Activated naive CD8-positive, alpha-beta T cell treated with anti-CD3 and anti-CD28 coated beads, Interleukin-2, amount 10 ng/mL, durations not matched to agents 7 days and 5 days (primary cell): ENCODE measurements at places on chromosomes 2 and 18. TPM values are rescaled to one million over a fixed set of nuclear protein-coding genes. Genes with fewer than 3 reads are reported as not detected.

GRCh38 chr18:60676815-60677214 is 304.2 kb upstream of the MC4R start:
- no peak for DNase-seq

GRCh38 chr18:12029786-12030584 is 48.7 kb downstream of the IMPA2 start:
- DNase-seq = no peak

DNA sequence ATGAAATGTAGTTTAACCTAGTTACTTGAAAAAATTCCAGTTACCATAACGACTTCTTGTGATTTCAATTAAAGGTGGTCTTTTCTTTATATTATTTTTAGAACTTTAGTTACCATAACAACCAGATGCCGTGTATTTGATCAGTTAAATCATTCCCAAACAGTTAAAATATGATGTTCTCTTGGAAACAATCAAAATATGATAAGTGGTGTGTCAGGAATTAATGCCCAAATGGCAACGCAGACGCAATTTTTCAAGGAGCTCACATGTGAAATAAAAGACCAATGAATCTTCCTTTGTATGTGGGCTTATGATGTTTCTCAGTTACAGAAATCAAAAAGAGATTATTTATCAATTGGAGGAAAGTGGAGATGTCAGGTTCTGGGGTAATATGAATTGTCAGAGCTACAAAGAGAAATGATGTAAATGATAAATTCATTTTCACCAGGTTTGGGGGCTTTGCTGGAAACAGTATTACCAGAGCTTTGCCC is 189.1 kb upstream of the PARD3B start:
- no peak for DNase-seq

The IL1RN gene
- total RNA-seq = 2.1 TPM
